ENCODE measurements at places on chromosomes 7 and 10.
A peak's percentile ranks its signal among the peaks of the same experiment; 100 is the strongest.

GRCh38 chr7:130379921-130380860, at the start of gene CPA1:
Gene CPA1 (plus strand): TSS chr7:130380494. CDS start chr7:130380521, 27 bp downstream.
- peak; percentile 66 for DNase-seq

DNA sequence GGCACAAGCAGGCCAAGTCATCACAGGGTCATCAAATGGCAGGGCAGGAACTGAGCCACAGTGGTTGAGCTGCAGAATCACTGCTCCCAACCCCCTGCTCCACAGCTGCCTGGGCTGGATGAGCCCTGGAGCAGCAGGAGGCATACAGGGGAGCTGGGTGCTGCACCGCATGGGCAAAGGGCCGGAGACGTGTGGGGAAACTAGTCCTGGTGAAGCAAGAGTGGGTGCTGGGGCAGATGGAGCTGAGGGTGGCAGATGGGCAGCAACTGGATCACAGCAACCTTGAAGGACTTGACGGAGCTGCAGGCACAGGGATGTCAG, 16.0 kb upstream of the VOPP1 start:
- DNase-seq: no peak

GRCh38 chr10:85720931-85721590, 645.5 kb downstream of the GRID1 start:
- no peak for DNase-seq

GRCh38 chr7:116633131-116633988, 38.6 kb upstream of the MET start:
- no peak for DNase-seq

DNA sequence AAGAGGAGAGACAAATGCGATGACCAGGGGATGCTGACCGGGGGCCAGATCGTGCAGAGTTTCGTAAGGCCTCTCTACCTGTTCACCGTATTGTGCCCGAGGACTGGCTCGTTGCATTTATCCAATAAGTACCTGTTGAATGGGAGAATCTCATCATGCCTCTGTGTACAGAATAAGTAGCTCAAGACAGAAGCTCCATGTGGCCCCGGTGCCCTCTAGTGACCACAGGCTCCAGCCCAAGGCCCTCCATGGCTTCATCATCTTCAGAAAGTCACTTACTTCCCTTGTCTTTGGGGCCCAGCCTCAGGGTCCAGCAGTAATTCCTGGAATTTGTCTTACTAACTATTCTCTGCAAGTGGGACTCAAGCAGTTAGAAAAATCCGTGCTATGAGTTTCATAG, 151.0 kb downstream of the CHN2 start:
- DNase-seq: peak; percentile 45

DNA sequence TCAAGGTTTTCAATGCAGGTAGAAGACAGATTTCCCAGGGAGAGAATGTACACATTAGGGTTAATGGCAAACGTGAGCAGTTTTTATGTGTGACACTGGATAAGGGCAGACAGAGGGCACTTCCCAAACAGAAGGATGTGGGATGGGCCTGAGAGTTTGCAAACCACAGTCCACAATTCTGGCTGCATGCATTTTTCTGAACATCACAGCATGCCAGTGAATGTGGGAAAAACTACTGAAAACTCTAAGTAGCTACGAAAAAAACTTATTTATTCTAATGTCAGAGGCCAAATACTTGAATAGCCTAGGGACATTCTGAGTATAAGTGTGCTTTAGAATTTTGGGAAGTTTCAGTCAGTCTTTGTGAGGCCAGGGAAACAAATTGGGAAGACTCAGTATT, 145.9 kb downstream of the NRCAM start:
- no peak for DNase-seq

DNA sequence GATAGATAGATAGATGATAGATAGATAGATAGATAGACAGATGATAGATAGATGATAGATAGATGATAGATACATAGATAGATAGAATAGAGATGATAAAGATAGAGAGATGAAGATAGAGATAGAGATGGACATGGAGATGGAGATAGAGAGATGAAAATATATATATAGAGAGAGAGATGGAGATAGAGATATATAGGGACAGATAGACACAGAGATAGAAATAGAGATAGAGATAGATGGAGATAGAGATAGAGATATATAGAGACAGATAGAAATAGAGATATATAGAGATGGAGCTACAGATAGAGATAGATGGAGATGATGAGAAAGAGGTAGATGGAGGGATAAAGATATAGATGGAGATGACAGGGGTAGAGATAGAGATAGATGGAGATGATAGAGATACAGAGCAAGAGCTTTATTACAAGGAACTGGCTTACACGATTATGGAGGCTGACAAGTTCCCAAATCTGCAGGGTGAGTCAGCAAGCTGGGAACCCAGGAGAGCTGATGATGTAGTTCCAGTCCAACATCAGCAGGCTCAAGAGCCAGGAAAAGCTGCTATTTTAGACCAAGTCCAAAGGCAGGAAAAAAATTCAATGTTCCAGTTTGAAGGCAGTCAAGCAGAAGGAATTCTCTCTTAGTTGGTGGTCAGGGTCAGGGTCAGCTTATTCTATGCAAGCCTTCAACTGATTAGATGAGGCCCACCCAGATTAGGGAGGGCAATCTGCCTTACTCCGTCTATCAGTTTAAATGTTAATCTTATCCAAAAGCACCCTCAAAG, 37.1 kb downstream of the CAV1 start:
- no peak for DNase-seq

DNA sequence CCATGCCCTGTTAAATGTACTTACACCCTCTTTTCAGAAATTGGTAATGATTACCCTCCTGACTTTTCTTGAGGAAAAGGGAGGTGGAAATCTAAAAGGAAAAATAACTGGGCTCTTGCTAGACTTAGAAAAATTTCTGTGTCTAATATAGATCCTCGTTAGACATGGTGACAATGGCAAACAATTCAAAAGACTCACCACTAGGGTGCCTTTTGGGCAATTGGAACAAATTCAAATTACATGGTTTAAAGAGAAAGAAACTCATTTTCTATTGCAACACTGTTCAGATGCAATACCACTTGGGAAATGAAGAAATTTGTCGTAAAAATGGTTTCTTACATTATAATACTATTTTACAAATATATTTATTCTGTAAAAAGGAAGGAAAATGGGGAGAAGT, 950.1 kb downstream of the GRM8 start:
- DNase-seq: no peak

GRCh38 chr10:29533696-29534285, 101.0 kb downstream of the SVIL start:
- DNase-seq: no peak

GRCh38 chr10:24893127-24893526, 59.3 kb downstream of the PRTFDC1 start:
- DNase-seq: no peak

DNA sequence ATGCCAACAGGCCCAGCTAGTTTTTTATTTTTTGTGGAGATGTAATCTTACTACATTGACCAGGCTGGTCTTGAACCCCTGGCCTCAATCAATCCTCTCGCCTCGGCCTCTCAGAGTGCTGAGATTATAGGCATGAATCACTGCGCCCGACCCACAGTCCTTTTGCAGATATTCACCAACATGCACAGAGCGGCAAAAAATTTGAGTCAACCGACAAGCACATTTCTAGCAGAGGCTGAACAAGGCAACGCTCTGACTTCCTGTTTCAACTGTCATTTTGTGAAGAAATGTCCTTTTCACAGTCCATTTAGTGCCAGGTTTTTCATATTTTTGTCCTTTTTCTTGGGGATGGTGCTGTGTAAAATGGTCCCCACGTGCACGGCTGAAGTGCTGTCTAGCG, 71.1 kb upstream of the KAT6B start:
- no peak for DNase-seq

DNA sequence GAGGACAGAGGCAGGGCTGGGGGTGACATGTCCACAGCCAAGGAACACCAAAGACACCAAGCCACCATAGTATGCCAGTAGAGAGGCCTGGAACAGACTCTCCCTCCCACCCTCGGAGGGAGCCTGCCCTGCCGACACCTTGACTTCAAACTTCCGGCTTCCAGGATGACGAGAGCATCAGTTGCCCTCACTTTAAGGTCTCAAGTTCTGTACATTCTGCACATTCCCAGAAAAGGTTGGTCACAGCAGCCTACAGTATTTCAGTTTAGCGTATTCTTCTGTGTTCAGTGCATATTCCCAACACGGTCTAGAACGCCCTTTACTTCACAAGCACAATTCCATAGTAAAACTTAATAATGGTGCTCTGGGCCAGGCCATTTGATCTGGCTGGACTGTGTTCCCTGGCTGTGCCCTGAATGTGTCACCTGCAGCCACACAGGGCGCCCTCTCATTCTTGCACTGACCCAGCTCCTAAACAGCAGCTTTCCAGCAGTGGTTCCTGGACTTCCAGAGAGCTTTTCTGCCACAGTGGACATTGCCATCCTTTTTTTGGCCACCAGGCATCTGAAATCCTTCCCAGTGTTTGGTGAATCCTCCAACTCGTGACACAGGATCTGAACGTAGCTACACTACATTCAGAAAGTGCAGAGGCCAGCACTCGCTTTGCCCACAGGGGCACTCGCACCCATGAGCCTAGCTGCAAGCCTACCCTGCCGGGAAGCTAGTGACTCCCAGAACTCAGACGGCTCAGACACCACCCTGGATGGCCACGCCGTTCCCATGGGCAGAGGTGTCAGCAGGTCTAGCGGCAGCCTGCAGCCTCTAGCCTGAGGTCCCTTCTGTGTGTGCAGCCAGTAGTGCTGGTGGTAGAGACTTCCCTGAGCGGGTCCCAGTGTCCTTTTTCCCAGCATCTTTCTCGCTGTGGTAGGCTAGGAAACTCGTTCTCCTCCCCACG, 36.4 kb upstream of the INSIG1 start:
- no peak for DNase-seq

Data from right hindlimb (tissue), 1 donor.